ENCODE measurements at places on chromosomes 16 and 17. TPM values are rescaled to one million over a fixed set of nuclear protein-coding genes. Genes with fewer than 3 reads are reported as not detected.

SCGB1C2 gene
- not detected for polyA plus RNA-seq

CX3CL1 gene
- 18.6 TPM for polyA plus RNA-seq

SLC5A2 gene
- 1.8 TPM for polyA plus RNA-seq

SRCIN1 gene
- polyA plus RNA-seq, result 0.54 TPM

KRT20 gene
- polyA plus RNA-seq, result 66.8 TPM

TP53TG3 gene
- polyA plus RNA-seq, result not detected

MYL11 gene
- not detected for polyA plus RNA-seq

- DNase-seq, result no peak
These were observed 434 bp downstream of the CEMP1 start for GRCh38 chr16:2530629-2531318.

- DNase-seq, result no peak
These were observed 1.4 kb downstream of the EFCAB13 start for GRCh38 chr17:47325176-47325575.

GRCh38 chr16:48225456-48225855, 18.6 kb upstream of the LONP2 start:
- DNase-seq, result no peak

GRCh38 chr16:85614338-85615013, 1.4 kb downstream of the GSE1 start:
- no peak for DNase-seq

GRCh38 chr16:30369938-30370455, 297 bp downstream of the TBC1D10B start:
- no peak for DNase-seq

DNA sequence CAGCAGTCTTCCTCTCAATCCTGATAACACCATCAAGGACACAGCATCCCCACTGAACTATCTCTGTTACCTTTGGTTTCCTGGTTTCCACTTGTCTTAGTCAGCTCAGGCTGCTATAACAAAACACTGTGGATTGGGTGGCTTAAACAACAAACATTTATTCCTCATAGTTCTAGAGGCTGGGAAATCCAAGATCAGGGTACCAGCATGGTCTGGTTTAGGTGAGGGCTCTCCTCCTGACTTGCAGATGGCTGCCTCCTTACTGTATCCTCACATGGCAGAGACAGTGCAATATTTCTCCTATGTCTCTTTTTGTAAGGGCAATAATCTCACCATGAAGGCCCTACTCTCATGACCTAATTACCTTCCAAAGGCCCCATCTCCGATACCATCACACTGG, 103.2 kb upstream of the AXIN2 start:
- DNase-seq, result no peak

- peak; percentile 84 for DNase-seq
These were observed 8.8 kb upstream of the CEP112 start for GRCh38 chr17:66200685-66201092.

- peak; percentile 41 for DNase-seq
These were observed 527 bp downstream of the SIAH1 start for GRCh38 chr16:48384520-48385252.

DNA sequence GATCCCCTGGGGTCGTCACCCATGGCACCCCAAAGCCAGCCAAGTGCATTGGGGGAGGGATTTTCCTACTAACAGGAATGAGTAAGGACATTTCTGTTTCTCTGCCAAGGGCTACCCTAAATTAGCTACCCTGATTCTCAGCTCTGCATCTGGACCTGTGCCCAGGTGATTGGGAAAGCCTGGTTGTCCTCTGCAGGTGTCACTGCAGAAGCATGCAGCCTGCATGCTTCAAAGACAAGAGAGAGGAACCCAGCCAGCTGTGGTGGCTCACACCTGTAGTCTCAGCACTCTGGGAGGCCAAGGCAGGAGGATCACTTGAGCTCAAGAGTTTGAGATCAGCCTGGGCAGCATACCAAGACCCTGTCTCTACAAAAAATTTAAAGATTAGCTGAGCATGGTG, 19.6 kb downstream of the BEAN1 start:
- no peak for DNase-seq

- no peak for DNase-seq
These were observed 12.2 kb upstream of the ZNF594 start for GRCh38 chr17:5203908-5204294.

GRCh38 chr17:16322636-16323035, 30.6 kb downstream of the CENPV start:
- no peak for DNase-seq

DNA sequence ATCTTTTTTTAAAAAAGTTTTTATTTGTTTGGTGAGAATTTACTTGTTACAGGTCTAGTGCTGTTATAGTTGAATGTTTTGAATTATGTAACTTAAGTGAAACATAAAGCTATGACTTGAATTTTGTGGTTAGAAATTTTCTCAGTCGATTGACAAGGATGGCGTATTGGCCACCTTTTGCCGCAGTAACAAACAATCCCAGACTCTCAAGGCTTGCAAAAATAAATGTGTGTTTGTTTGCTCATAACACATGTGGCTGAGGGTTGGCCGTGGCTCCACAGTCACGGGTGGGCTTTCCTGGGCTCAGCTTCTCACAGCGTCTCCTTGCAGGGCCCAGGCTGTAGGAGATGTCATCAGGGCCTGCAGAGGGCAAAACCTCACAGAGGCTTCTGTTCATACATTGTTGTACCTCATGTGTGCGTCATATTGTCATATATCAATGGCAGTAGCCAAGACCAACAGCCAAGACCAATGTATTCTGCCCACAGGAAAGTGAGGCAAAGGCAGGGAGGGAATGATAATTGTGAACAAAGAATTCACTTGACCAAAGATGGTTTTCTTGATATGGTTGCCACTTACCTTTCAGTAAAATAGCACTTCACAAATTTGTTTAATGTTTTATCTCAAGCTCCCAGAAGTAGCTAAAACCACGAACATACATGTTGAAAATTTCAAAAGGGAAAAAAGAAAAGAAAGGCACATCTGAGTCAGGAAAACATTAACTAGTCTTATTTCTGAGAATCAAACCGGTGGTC, 93.5 kb downstream of the WWOX start:
- DNase-seq, result no peak

GRCh38 chr16:24198807-24199533, 57.2 kb upstream of the CACNG3 start:
- DNase-seq, result no peak

DNA sequence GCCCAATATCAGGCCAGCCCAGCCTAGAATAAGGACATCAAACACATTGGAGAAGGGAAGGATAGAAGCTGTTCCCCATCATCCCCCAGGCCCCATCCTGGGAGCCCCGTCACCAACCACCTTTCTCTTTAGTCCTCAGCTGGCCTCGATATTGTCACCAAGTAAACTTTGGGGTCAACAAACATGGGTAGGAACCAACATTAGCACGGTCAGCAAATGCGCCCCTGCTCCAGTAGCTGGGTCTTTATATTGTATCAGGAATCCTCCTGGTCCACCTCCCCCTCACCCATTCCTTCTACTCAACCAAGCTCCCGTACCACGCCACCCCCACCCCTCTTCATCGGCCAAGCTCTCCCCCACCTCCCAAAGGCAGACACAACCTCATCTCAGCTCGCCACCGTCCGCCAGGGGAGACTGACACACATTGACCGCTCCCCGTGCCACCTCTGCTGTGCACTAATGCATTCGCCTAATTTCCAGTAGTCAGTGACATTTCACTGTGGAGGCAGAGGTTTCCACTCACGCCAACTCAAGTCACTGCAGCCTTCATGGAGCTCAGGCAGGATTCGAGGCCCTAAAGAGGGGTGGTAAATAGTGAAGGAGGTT, 20.7 kb upstream of the CBX2 start:
- DNase-seq, result no peak

GRCh38 chr16:17307504-17307903, 163.3 kb downstream of the XYLT1 start:
- DNase-seq, result no peak

- DNase-seq, result no peak
These were observed 29.9 kb downstream of the NKD1 start for GRCh38 chr16:50578137-50578536.

DNA sequence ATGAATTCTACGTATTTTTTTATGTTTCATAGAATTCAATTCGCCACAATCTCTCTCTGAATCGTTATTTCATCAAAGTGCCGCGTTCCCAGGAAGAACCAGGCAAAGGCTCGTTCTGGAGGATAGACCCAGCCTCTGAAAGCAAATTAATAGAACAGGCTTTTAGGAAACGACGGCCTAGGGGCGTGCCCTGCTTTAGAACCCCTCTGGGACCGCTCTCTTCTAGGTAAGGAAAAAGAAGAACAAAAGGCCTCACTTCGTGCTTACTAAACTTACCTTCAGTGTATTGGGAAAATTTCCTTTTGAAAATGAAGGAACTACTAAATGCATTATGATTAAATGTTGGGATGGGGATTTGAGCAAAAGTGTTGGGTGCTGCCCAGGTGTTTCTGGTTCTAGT, 63.2 kb downstream of the FOXK2 start:
- no peak for DNase-seq

DNA sequence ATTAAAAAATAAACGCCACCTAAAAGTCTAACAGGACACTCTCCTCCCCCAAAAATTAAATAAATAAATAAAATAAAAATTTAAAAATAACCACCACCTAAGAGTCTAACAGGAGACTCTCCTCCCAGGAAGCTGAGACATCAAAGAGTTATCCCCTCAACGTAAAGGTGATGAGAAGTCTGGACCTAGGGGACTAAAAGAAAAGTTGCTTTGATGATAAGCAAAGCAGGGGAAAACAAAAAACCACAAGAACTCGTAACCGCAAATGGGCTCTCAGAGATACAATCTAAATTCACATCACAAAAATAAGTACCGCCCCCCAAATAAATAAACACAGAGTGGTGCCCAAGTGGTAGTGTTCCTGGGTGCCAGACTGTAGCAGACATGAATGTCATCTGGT, 412.2 kb downstream of the ZFHX3 start:
- DNase-seq, result no peak

- DNase-seq, result no peak
These were observed 1.6 kb downstream of the UBE2Z start for GRCh38 chr17:48909783-48910182.

DNA sequence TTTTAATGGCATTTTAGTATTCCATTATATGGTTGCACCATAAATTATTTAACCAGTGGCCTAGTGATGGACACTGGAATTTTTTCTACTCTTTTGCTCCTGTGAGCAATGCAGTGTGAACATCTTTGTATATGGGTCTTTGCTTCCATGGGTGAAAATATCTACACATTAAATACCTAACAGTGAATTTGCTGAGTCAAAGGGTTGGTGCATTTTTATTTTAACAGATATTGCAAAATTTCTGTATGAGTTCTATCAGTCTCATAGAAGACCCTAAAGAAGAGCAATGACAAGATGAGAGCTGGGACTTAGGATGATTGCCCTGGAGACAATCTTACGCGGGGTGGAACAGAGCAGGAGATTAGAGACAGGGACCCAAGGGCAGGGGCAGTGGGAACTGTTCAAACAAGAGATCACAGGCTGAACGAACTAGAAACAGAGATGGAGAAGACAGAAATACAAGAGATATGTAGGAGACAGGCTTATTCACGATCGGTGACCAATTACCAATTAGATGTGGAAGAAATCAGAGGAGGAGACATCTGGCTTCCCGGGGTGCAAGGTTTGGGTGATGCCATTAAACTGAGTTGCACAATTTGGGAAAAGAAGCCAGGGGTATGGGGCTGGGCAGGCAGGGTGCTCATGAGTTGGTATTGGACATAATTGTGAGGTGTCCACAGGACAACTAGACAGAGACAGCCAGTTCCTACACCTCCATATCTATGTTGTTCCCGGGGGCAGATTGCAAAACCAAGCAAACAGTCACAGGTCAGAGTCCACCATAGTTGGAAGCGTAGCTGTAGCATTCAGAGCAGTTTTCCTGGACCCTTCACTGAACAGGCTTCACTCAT, 39.9 kb upstream of the LONP2 start:
- peak; percentile 93 for DNase-seq
